Tibial nerve (tissue), 4 donors: ENCODE measurements at places on chromosomes 5 and 9.

GRCh38 chr5:73637565-73637964, 11.6 kb downstream of the ARHGEF28 start:
- peaks cover 40% of the 10 kb centered on the region for H3K4me1 ChIP-seq
- H3K27me3 ChIP-seq: no peaks in the 10 kb centered on the region
- H3K27ac ChIP-seq: no peak overlapping the region
- no peak overlapping the region for H3K4me3 ChIP-seq

DNA sequence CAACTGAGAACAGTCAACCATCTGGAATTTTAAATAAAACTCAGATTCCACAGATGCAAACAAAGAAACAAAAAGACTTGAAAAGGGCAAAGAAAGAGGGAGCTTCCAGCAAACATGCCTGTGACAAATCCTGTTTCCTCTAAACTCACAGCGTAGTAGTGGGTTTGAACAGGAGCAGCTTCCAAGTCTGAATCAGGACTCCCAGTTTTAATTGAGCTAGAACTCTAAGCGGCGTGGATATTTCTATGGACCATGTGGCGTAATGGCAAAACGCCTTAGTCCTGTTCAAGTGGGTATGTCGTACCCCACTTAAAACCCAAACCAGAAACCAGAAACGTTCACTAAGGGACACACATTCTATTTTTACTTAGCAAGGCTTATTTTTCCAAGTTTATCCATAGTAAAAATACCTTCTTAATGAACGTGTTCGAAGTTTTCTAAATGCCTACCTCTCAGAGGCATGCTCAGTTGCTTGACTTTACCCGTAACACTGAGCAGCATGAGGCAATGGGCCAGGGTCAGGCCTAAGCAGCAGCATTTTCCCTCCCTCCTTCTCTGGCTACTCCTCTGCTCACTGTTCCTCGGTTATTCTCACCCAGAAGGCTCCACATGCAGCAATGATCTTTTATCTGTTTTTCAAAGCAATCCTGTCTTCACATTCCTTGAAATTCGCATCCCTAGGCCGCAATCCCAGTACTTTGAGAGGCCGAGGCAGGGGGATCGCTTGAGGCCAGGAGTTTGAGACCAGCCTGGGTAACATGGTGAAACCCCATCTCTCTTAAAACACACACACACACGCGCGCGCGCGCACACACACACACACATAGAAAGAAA, 77.9 kb downstream of the FNBP1 start:
- no peak overlapping the region for H3K4me3 ChIP-seq
- H3K27ac ChIP-seq: peak overlapping the region; percentile 94
- DNase-seq: no peak
- no peaks in the 10 kb centered on the region for H3K36me3 ChIP-seq

GRCh38 chr5:179343719-179344430, 1.4 kb downstream of the ADAMTS2 start:
- H3K4me3 ChIP-seq: peak overlapping the region; percentile 44
- no peak for DNase-seq
- H3K27me3 ChIP-seq: peaks cover 8% of the 10 kb centered on the region
- no peaks in the 10 kb centered on the region for H3K36me3 ChIP-seq

GRCh38 chr9:3628239-3628638, 102.4 kb upstream of the RFX3 start:
- H3K36me3 ChIP-seq: no peaks in the 10 kb centered on the region
- no peak for DNase-seq
- no peak overlapping the region for H3K4me3 ChIP-seq
- no peaks in the 10 kb centered on the region for H3K4me1 ChIP-seq
- H3K27me3 ChIP-seq: no peaks in the 10 kb centered on the region

- H3K4me3 ChIP-seq: no peak overlapping the region
- no peaks in the 10 kb centered on the region for H3K4me1 ChIP-seq
- H3K27me3 ChIP-seq: no peaks in the 10 kb centered on the region
- no peaks in the 10 kb centered on the region for H3K36me3 ChIP-seq
- no peak overlapping the region for H3K27ac ChIP-seq
- no peak for DNase-seq
These were observed 17.3 kb upstream of the FAM240B start for GRCh38 chr9:38737246-38737645.

GRCh38 chr9:124306098-124306735, 48.5 kb downstream of the NEK6 start:
- no peak for DNase-seq
- H3K36me3 ChIP-seq: peaks cover 49% of the 10 kb centered on the region
- no peaks in the 10 kb centered on the region for H3K27me3 ChIP-seq
- H3K27ac ChIP-seq: peak overlapping the region; percentile 89

DNA sequence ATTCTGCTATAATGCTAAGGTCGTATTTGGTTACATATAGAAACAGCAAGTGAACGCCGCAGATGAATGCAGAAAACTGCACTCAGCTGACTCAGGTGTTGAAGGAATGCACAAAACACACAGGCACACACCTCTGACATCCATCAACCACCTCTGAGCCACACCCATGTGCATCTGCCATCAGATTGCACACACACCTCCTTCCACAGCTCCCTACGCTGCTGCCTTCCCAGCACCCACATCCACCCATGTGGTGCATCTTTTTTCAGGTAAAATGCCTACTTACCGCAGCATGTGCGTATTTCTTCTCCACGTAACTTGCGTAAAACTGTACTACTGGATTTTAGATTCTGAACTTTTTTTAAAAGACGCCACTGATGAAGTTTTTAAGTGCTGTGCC, 7.1 kb downstream of the STK10 start:
- no peak overlapping the region for H3K4me3 ChIP-seq
- H3K27me3 ChIP-seq: no peaks in the 10 kb centered on the region
- no peak overlapping the region for H3K27ac ChIP-seq
- H3K4me1 ChIP-seq: peaks cover 23% of the 10 kb centered on the region
- no peaks in the 10 kb centered on the region for H3K36me3 ChIP-seq
- DNase-seq: no peak

DNA sequence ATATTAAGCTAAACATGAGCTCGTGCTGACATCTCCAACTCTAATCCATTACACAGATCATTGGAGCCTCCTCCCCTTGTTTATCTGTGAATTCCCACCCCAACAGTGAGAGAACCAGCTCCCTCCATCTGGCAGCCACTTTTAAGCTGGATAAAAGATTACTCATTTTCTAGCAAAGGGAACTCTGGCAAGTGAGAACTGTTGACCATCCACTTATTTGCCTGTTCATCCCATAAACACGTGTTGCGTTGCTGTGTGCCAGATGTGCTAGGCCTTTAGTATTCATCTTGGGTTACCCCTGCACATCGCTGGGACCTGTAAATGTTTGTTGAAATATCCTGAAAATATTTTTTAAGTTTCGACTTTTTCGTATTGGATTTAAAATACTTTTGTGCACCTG, 2.4 kb upstream of the TOR1A start:
- peaks cover 11% of the 10 kb centered on the region for H3K4me1 ChIP-seq
- H3K4me3 ChIP-seq: no peak overlapping the region
- H3K27ac ChIP-seq: no peak overlapping the region
- DNase-seq: no peak
- no peaks in the 10 kb centered on the region for H3K27me3 ChIP-seq
- peaks cover 15% of the 10 kb centered on the region for H3K36me3 ChIP-seq

DNA sequence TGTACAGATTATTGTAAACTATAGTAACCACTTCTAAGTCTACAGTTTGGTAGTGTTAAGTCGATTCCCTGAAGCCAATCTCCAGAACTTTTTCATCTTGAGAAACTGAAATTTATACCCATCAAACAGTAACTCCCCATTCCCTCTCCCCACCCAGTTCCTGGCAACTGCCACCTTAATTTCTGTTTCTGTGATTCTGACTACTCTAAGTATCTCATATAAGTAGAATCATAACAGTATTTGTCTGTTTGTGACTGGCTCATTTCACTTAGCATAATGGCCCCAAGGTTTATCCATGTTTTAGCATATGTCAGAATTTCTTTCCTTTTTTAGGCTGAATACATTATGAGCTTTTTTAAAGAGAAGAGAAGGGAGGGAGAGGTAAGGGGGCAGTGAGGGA, 61.4 kb downstream of the SPOCK1 start:
- no peaks in the 10 kb centered on the region for H3K27me3 ChIP-seq
- H3K4me3 ChIP-seq: no peak overlapping the region
- H3K4me1 ChIP-seq: no peaks in the 10 kb centered on the region
- H3K27ac ChIP-seq: no peak overlapping the region

DNA sequence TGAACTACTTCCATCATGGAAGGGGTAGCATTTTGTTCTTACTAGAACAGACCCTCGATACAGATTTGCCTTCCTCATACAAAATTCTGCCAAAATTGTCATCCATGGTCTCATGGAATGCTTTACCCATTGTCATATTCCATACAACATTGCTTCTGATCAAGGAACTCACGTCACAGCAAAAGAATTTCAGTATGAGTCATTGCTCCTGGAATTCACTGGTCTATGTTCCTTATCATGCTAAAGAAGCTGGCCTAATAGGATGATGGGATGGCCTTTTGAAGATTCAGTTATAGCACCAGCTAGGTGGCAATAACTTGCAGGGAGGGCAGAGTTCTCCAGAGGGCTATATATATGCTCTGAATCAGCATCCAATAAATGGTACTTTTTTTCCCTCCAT, 18.2 kb upstream of the FNIP1 start:
- no peak overlapping the region for H3K27ac ChIP-seq
- H3K4me3 ChIP-seq: no peak overlapping the region
- no peaks in the 10 kb centered on the region for H3K36me3 ChIP-seq
- H3K4me1 ChIP-seq: peaks cover 9% of the 10 kb centered on the region

- H3K27me3 ChIP-seq: no peaks in the 10 kb centered on the region
- no peak overlapping the region for H3K4me3 ChIP-seq
- DNase-seq: no peak
- H3K27ac ChIP-seq: no peak overlapping the region
These were observed 15.0 kb downstream of the TRPM6 start for GRCh38 chr9:74872619-74873233.

- H3K4me3 ChIP-seq: no peak overlapping the region
- H3K4me1 ChIP-seq: no peaks in the 10 kb centered on the region
- H3K27ac ChIP-seq: peak overlapping the region; percentile 70
These were observed 5.7 kb downstream of the MAMDC4 start for GRCh38 chr9:136857581-136858412.

- peak; percentile 68 for DNase-seq
- H3K27me3 ChIP-seq: peaks cover 67% of the 10 kb centered on the region
- H3K4me3 ChIP-seq: no peak overlapping the region
- peaks cover 34% of the 10 kb centered on the region for H3K4me1 ChIP-seq
- H3K27ac ChIP-seq: no peak overlapping the region
- H3K36me3 ChIP-seq: no peaks in the 10 kb centered on the region
These were observed 1.9 kb upstream of the FIBCD1 start for GRCh38 chr9:130940693-130941576.

DNA sequence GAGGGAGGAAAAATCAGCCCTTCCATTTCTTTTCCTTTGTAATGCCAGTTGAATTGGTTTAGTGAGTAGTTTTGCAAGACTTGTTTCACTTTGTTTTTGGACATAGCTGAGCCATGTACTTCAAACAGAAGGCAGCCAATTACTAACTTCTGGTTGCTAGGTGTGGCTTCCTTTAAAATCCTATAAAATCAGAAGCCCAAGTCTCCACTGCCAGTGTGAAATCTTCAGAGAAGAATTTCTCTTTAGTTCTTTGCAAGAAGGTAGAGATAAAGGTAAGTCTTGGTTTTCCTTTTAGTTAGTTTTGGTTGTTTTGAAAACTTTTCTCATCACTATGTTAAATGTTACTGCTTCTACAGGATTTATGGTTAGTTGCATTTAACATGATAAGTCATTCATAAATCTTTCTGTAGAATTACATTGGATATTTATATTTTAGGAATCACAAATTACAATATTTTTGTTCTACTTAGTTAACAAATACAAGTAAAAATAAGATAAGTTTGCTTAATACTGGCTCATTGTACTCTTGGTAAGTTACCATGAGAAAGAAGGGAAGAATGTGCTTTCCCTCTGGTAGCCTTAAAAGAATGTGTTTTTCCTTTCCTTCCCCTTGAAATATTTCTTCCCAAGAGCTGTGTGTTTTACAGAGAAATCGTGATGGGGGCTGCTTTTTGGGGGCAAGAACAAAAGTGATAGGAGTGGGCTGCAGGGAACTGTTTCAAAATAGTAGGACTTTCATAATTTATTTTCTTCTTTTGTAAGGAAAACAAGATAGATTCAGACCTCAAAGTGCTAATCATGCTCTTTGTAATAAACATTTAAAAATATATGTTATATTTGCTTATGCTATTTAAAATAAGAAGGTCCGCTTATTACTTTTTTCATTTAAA, at the start of gene ANXA1:
TSS of gene ANXA1 (plus strand) at position 213 of the 890 bp plus-strand sequence. CDS start 6,671 bp downstream, outside the sequence.
- DNase-seq: peak; percentile 55
- peak within 1 kb of the TSS; percentile 92 for H3K27ac ChIP-seq
- no peaks in the 10 kb centered on the region for H3K27me3 ChIP-seq
- no peaks in the 10 kb centered on the region for H3K4me1 ChIP-seq

DNA sequence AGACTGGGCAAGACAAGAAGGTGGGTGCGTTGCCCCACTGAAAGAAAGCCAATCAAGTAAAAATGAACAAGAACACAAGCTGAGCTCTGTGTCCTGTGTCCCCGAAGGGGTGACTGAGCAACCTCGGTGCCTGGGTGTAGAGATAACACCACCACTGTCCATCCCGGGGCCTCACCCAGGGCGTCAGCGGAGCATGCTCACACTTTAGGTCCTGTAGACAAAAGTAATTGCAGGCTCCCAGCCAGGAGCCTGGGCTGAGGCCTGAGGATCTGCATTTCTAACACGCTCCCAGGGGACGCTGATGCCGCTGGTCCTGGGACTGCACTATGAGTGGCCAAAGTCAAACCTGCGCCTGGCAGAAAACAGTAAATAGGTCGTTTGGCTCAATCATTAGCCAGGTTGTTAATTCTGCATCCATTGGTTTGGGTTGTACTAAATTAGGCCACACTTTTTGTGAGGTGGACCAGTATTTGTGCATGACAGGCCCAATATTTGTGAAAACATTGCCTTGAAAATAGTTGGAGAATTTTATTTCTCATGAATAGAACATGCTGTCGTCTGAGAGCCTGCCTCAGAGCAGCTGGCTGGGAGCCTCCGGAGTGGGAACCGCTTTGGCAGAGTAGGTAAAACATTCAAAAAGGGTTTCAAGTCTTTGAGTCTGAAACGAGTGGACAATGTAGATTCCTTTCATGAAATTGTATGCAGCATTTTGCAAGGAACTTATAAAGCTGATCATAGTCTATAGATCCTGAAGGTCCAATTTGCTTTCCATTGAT, 38.3 kb downstream of the ANKRD33B start:
- H3K4me1 ChIP-seq: peaks cover 25% of the 10 kb centered on the region
- no peak overlapping the region for H3K4me3 ChIP-seq
- H3K27me3 ChIP-seq: no peaks in the 10 kb centered on the region
- H3K27ac ChIP-seq: peak overlapping the region; percentile 93
